Type B pancreatic cell (in vitro differentiated cells): ENCODE measurements at places on chromosomes 12 and 14.

DNA sequence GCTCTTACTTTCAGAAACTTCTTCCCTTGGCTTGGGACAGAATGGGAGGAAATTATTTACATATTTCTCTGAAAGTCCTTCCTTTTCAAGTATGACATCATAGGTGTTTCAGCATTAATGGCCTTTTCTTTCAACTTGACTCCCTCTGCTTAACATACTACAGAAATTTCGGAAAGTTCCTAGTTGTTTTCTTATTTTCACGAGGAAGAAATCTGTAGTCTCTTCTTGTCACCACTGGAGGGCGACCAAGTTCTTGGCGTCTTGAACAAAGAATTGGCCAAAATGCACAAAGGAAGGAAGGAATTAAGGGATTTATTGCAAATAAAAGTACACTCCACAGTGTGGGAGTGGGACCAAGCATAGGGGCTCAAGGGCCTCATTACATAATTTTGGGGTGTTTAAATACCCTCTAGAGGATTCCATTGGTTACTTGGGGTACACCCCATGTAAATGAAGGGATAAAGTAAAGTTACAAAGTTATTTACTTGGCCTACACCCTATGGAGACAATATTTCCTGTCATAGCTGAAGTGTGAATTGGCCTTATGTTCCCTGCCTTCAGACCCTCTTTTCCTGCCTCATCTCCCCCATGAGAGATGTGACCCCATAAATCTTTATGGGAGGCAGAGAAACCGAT, 70.4 kb downstream of the RPL10L start:
- no peak overlapping the region for H3K4me3 ChIP-seq
- no peak for DNase-seq
- no peaks in the 10 kb centered on the region for H3K27me3 ChIP-seq
- no peaks in the 10 kb centered on the region for H3K4me1 ChIP-seq
- H3K36me3 ChIP-seq = no peaks in the 10 kb centered on the region
- H3K27ac ChIP-seq = no peak overlapping the region

DNA sequence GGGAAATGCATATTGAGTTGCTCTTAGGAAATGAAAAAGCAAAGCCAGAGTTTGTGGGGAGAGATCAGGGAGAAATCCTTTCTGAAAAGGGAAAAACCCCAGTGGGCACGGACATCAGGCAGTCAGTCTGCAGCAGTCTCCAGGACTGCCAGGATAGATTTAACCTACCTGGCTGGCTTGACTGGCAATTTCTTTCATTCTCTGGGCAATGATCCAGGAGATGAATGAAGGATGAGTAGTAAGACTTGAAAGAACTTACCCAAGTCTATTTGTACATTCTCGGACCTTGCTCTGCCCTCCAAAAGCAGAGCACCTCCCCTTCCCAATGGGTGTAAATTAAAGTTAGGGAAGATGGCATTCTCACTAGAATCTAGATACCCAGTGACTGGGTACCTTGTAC, 42.9 kb downstream of the CMAS start:
- H3K27me3 ChIP-seq = peaks cover 16% of the 10 kb centered on the region
- no peak overlapping the region for H3K4me3 ChIP-seq
- H3K36me3 ChIP-seq = peaks cover 6% of the 10 kb centered on the region
- no peaks in the 10 kb centered on the region for H3K4me1 ChIP-seq

DNA sequence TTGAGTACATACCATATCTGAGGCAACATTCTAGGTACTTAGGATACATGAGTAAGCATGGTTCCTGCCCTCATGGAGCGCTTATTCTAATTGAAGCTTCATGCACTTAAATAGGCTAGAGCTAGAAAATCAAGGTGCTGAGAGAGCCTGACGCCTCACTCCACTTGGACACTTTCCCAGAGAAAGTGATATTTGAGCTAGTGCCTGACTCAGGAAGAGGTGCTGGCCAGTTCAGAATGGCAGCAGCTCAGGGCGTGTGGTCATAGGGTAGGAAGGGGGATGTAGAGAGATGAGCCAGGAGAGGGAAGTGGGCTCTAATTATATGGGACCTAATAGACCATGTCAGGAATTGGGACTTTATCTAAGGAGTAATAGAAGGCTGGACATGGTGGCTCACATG, 33.3 kb downstream of the TULP3 start:
- no peaks in the 10 kb centered on the region for H3K27me3 ChIP-seq
- no peak for DNase-seq
- no peak overlapping the region for H3K4me3 ChIP-seq

GRCh38 chr12:67069451-67070306, 199.5 kb upstream of the CAND1 start:
- DNase-seq = peak; percentile 73
- H3K4me3 ChIP-seq = peak overlapping the region; percentile 94
- peaks cover 14% of the 10 kb centered on the region for H3K4me1 ChIP-seq
- H3K36me3 ChIP-seq = no peaks in the 10 kb centered on the region
- H3K27ac ChIP-seq = peak overlapping the region; percentile 82
- peaks cover 28% of the 10 kb centered on the region for H3K27me3 ChIP-seq

GRCh38 chr14:61621444-61621843, 73.9 kb upstream of the HIF1A start:
- no peak overlapping the region for H3K4me3 ChIP-seq
- H3K27me3 ChIP-seq = no peaks in the 10 kb centered on the region
- DNase-seq = no peak
- H3K27ac ChIP-seq = no peak overlapping the region
- H3K36me3 ChIP-seq = no peaks in the 10 kb centered on the region

DNA sequence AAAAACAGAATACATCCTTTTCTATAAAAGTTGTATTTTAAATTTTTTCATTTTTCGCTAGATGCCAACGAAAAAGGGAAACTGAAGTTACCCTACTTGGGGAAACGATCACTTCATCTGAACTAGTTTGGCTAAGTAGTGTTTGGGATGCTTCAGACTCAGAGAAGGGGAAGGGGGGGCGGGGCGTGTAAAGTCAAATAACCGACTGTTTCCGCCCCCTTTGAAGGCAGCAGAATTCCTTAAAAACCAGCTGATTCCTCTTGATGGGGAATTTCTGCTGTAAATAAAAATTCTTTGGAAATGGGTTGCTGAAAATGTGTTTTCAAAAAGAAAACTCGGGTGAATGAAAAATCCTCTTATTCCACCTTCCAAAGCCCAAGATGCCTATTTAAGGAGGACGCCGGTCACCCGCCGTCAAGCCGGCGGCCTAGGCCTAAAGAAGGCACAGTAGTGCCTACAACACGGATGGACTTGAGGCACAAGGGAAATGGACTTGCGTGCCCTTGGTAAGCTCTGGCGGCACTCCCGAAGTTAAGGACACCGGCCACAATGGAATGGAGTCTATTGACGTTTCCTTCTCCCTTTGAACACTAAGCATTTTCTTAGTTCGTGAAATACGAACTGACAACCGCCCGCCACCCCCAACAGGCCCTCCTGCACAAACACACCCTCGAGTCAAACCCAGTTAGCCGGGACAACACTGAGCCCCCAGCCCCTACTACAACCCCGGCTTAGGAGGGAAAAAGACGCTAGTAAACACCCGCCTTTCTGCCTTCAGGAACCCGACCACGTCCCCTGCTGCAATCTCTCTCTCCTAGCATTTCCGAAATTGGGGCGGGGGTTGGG, 1.9 kb downstream of the ATXN2 start:
- H3K27ac ChIP-seq = peak overlapping the region; percentile 99
- peaks cover 4% of the 10 kb centered on the region for H3K27me3 ChIP-seq
- H3K4me1 ChIP-seq = peaks cover 27% of the 10 kb centered on the region
- DNase-seq = no peak

DNA sequence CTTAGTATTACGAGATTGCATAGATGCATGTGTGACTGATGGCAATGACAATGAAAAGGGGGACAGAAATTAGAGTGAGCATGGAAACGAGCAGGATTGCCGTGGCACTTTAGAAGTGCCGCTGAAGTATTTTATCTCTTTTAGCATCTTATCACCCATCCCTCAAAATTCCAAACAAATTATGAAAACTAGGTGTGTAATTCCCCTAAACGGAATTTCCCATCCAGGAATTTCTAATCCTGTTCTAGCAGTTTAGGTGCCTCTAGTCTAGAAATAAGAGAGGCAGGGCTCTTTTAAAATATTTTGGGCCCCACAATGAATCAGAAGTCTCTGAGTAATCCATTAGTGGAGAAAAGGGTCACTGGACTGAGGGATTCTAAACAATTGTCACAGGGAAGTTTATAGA, 947 bp downstream of the TMEM52B start:
- no peak for DNase-seq
- H3K4me3 ChIP-seq = peak overlapping the region; percentile 17
- H3K36me3 ChIP-seq = peaks cover 3% of the 10 kb centered on the region
- peaks cover 4% of the 10 kb centered on the region for H3K4me1 ChIP-seq
- H3K27ac ChIP-seq = peak overlapping the region; percentile 35
- H3K27me3 ChIP-seq = peaks cover 9% of the 10 kb centered on the region

DNA sequence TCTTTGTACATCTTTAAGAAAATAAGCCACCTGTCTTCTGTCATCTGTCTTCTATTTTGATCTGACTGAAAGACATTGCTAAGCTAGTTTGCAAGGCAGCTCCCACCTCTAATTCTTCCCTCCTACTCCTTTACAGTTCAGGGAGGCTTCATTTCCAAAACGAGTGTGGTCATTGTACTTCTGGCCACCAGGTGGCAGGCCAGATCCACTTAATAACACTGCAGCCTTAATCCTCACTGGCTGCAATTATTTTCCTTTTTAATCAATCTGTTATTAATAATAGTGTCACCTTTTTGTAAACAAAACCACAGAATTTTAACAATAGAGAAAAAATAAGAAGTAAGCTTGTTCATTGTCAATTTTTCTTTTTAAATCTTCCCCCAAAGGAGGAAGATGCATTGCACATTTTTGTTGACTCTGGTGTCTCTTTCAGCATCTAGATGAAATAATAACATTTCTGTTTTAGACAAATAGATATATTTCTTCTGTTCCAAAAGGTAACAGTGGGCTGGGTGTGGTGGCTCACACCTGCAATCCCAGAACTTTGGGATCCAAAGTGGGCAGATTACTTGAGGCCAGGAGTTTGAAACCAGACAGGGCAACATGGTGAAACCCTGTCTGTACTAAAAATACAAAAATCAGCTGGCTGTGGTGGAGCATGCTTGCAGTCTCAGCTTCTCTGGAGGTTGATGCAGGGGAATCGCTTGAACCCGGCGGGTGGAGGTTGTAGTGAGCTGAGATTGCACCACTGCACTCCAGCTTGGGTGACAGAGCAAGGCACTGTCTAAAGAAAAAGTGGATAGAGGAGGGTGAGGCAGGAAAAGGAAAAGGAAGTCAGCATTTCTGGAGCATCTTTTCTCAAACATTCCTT, 23.3 kb downstream of the GABARAPL1 start:
- DNase-seq = no peak
- no peaks in the 10 kb centered on the region for H3K4me1 ChIP-seq
- H3K36me3 ChIP-seq = peaks cover 9% of the 10 kb centered on the region
- H3K4me3 ChIP-seq = no peak overlapping the region
- no peaks in the 10 kb centered on the region for H3K27me3 ChIP-seq

- no peaks in the 10 kb centered on the region for H3K36me3 ChIP-seq
- no peak overlapping the region for H3K4me3 ChIP-seq
- H3K4me1 ChIP-seq = no peaks in the 10 kb centered on the region
- DNase-seq = no peak
- H3K27me3 ChIP-seq = peaks cover 35% of the 10 kb centered on the region
- no peak overlapping the region for H3K27ac ChIP-seq
Measured at GRCh38 chr12:111045941-111046340, 125.6 kb upstream of the MYL2 start.
